ENCODE measurements at places on chromosomes 16 and 17. TPM values are rescaled to one million over a fixed set of nuclear protein-coding genes. Genes with fewer than 3 reads are reported as not detected.

Gene C16orf89
- total RNA-seq = not detected

Gene CTRB2
- total RNA-seq = 0.76 TPM

Gene RPA1
- 78.7 TPM for total RNA-seq

Gene LITAFD
- not detected for total RNA-seq

Gene TMEM88
- 2.9 TPM for total RNA-seq

Gene CEP295NL
- total RNA-seq = 4.6 TPM
